ENCODE measurements at places on chromosomes 6 and 20. TPM values are rescaled to one million over a fixed set of nuclear protein-coding genes. Genes with fewer than 3 reads are reported as not detected.

- DNase-seq, result no peak
Observed at GRCh38 chr6:162942866-162943265, 215.1 kb downstream of the PACRG start.

DNA sequence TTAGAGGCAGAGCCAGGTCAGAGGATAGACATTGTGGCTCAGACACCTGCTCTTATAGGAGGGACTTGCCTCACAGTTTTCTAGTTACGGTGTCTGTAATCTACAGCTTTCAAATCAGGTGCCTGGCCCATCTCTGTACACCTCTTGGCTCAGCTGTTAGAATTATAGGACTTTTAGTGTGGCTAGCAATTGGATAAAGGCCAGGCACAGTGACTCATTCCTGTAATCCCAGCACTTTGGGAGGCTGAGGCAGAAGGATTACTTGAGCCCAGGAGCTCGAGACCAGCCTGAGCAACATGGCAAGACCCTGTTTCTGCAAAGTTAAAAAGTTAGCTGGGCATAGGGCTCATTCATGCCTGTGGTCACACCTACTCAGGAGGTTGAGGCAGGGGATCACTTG lies 20.0 kb downstream of the BRPF3 start:
- DNase-seq, result no peak

GRCh38 chr6:135030056-135030473 lies 24.6 kb downstream of the HBS1L start:
- no peak for DNase-seq

PHF3 gene
- total RNA-seq, result 52.9 TPM

SLC17A3 gene
- total RNA-seq, result not detected

- DNase-seq, result no peak
Observed at GRCh38 chr6:113385020-113385431, 472.1 kb upstream of the MARCKS start.

GRCh38 chr6:112799889-112800288 lies 452.8 kb downstream of the RFPL4B start:
- no peak for DNase-seq

Measured in upper lobe of left lung (tissue), 6 donors.